ENCODE measurements at places on chromosomes 2 and 18.
A peak's percentile ranks its signal among the peaks of the same experiment; 100 is the strongest.

- peak; percentile 93 for DNase-seq
Observed at GRCh38 chr2:88600038-88600465, 27.2 kb downstream of the EIF2AK3 start.

DNA sequence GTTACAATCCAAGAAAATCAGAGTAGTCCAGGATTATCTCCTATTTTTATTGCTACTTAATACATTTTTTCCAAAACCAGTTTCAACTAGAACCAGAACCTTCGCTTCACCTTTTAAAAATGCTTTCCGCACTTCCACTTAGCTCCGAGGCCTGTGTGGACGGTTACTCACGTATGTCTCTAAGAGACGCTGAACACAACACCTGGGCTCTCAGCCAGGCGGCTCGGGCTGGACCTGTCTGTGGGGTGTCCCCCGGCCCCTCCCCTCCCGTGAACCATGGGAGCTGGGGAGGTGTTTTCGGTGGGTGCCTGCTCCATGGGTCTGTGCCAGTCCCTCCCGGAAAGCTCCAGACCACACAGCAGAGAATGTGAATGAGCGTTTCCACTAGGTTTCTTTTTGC, 223.8 kb downstream of the GLI2 start:
- peak; percentile 64 for DNase-seq

DNA sequence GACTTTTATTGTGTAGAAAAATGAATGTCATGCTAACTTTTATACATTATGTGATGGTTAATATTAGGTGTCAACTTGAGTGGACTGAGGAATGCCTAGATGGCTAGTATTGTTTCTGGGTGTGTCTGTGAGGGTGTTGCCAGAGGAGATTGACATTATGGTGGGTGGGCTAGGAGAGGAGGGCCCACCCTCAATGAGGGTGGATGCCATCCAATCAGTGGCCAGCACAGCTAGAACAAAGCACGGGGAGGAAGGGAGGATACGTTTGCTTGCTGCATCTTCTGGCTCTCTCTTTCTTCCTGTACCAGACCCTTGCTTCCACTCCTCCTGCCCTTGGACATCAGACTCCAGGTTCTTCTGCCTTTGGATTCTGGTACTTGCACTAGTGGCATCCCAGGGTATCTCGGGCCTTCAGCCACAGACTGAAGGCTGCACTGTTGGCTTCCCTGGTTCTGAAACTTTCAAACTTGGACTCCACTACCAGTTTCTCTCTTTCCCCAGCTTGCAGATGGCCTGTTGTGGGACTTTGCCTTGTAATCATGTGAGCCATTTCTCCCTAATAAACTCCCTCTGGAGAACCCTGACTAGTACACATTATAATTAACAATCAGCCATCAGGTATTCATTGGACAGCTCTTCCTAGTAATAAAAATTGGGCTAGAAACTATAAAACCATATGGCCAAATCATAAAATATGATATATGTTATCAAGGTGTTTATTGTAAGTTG, 31.7 kb upstream of the ZCCHC2 start:
- DNase-seq, result no peak

GRCh38 chr2:231709636-231709980, 1.3 kb downstream of the PTMA start:
- DNase-seq, result no peak

GRCh38 chr2:96869281-96869821, 529 bp downstream of the SEMA4C start:
- DNase-seq, result peak; percentile 52

GRCh38 chr2:216082805-216083204, 1.1 kb downstream of the TMEM169 start:
- no peak for DNase-seq

GRCh38 chr2:62501794-62502500, 4.0 kb downstream of the TMEM17 start:
- no peak for DNase-seq

GRCh38 chr2:25312958-25313710, 28.6 kb downstream of the DNMT3A start:
- no peak for DNase-seq

All from RWPE1 (cell line).